Bronchial epithelial cell (primary cell): ENCODE measurements at places on chromosomes 2 and 18. TPM values are rescaled to one million over a fixed set of nuclear protein-coding genes. Genes with fewer than 3 reads are reported as not detected.
A peak's percentile ranks its signal among the peaks of the same experiment; 100 is the strongest.

TEKT4 gene
- not detected in 2 replicates for total RNA-seq

DNA sequence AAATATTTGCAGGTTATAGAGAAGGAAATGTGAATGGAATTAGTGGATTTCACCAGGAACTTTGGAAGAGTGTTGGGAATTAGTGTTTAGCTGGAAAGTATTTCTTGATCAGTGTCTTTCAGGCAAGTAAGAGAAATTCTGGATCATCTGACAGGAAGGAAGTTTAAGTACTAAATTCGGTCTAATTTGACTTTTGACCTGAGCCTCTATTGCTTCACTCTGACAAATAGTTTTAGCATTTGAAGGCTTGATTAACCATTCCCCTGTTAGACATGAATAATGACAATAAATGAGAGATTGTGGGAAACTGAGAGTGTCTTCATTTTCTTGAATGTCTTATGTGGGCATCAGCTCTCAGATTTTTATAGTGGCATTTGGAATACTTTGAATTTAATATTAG lies 16.0 kb downstream of the CCNT2 start:
- DNase-seq = peak; percentile 25

- DNase-seq = no peak
Measured at GRCh38 chr2:176581557-176582165, 312.4 kb downstream of the MTX2 start.

GRCh38 chr18:43265465-43265864 lies 11.8 kb downstream of the SYT4 start:
- DNase-seq = no peak

GRCh38 chr2:71700041-71700657 lies 246.8 kb downstream of the DYSF start:
- DNase-seq = no peak
